ENCODE measurements at places on chromosomes 6 and 20.

DNA sequence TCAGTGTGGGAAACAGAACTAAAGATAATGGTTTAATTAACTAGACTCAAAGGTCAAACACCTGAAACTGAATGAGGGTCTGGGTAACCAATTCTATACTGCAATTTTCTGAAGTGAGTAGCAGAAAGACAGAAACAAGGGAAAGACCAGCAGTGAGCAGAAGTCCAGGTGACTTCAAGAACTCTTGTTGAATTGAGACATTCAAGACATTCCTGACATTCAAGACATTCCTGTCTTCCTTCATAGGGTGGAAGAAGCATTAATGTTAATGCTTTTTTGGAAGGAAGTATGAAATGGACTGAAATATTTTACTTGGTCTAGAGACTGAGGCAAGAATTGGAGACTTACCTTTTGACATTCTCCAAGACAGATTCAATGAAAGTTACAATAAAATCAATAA is 529.9 kb upstream of the MMS22L start:
- DNase-seq, result no peak

- no peak for DNase-seq
Measured at GRCh38 chr20:47521059-47521808, 19.5 kb downstream of the NCOA3 start.

DNA sequence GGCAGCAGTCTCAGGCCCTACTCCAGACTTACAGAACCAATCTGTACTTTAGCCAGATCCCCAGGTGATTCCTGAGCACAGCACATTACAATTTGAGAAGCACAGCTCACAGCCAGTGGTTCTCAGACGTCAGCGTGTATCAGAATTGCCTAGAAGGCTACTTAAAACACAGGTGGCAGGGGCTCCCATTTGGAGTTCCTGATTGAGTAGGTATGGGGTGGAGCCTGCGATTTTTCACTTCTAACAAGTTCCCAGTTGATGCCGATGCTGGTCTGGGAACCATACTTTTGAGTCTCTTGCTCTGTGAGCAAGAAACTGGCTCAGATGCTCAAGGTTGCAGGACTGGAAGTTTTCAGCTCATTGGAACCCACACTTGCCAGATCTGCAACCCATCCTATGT is 89.5 kb downstream of the ZFP64 start:
- no peak for DNase-seq

- no peak for DNase-seq
Measured at GRCh38 chr6:111720931-111721496, 115.3 kb upstream of the TRAF3IP2 start.

DNA sequence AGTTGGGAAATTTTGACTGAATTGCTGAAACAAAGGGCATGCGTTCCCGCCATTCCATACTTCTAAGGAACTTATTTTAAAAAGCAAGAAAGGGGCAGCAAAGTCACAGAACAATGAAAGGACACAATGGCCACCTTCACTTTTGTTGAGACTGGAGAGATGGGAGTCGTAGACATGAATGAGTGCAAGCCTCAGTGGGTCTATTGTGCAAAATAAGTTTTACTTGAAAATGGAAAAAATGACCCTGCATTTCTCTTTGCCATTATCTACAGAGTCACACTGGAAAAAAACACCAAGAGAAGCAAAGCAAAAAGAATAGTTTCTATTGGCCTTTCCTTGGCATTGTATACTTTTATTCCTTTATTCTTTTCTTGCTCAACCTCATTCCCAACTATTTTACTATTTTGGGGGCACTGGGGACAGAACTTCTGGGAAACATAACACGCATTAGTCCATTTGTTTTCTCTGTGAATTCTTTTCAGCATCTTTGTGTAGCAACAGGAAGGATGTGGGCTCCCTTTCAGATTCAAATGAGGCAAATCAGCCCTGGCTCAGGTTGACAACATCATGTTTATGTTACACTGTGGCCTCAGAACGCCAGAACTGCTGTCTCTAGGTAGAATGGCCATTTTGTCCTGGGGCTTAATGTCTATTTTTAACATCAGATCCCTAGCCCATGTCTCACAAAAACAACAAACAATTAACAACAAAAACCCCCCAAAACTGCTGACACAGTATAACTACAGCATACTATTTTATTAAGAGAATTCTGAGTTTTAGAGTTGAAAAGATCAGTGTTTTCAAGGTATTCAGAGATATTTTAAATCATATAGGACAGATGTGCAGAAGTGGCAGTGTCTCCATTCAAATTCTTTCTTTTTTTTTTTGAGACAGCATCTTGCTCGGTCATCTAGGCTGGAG is 122.2 kb downstream of the FYN start:
- DNase-seq, result no peak

GRCh38 chr6:7052443-7053011 is 55.2 kb upstream of the RREB1 start:
- DNase-seq, result no peak

DNA sequence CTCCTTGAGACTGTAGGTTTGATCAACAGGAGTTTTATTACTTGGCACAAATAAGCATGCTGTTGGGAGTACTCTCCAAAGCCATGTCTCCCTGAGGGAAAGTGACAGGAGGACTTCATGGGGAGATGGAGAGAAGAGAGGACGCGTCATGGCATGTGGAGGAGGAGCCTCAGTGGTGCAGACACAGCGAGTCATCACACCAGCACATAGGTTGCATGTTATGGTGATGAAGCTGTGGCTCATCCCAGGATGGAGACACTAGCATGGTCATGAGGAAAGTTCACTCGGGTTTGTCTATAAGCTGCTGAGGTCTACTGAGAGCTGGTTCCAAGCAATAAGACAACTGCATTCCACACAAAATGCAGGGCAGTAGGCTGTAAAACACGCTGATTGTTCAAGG is 13.2 kb upstream of the SSTR4 start:
- no peak for DNase-seq

DNA sequence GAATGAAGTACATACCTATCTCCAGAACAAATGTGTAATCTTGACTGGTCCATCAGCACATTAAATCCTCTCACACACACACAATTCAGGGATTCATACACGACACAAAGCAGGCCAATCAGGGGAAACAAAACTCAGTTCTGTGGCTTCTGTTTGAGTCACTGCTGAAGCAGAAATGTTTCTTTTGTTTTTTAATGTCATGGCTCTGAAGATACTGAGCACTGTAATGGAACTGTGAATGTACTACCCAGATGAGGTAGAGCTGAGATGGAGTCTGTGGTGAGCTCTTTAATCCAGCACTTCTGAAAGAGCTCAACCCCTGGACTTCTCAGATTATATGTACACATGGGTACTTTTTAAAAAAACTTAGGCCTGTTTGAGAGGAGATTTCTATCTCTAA is 116.4 kb downstream of the THEMIS start:
- no peak for DNase-seq

GRCh38 chr20:391041-391711 is 10.6 kb downstream of the TRIB3 start:
- DNase-seq, result no peak

DNA sequence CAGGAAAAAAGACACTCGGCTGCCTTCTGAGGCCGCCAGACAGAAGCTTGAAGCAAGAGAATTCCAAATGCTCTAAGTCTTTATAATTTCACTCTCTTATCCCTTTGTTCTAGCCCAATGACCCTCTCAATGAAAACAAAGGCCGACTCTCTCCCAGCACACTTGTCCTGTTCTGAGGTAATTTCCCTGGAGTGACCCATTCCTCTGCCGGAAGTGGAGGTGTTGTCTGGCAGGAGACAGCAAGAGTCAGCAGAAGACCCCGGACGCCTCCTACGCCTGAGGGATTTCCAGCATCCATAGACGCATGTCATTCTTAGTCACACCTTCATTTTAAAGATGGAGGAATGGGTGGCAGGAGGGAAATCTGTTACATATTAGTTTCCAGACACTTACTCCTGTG is 110.3 kb downstream of the SOD2 start:
- DNase-seq, result no peak

GRCh38 chr6:144736763-144737162 is 451.6 kb downstream of the UTRN start:
- no peak for DNase-seq

DNA sequence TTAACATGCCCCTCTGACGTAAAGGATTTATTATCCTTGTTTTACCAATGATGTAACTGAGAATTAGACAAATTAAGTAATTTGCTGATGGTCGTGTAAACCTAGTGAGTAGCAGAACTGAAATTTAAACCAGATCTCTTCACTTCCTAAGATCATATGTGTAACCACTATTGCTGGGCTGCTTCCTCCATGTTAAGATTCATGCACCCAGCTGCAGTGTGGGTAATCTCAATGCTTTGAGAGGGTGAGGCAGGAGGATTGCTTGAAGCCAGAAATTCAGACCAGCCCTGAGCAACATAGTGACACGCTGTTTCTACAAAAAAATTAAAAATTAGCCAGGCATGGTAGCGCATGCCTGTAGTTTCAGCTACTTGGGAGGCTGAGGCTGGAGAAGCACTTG is 97.9 kb downstream of the L3MBTL3 start:
- DNase-seq, result no peak

DNA sequence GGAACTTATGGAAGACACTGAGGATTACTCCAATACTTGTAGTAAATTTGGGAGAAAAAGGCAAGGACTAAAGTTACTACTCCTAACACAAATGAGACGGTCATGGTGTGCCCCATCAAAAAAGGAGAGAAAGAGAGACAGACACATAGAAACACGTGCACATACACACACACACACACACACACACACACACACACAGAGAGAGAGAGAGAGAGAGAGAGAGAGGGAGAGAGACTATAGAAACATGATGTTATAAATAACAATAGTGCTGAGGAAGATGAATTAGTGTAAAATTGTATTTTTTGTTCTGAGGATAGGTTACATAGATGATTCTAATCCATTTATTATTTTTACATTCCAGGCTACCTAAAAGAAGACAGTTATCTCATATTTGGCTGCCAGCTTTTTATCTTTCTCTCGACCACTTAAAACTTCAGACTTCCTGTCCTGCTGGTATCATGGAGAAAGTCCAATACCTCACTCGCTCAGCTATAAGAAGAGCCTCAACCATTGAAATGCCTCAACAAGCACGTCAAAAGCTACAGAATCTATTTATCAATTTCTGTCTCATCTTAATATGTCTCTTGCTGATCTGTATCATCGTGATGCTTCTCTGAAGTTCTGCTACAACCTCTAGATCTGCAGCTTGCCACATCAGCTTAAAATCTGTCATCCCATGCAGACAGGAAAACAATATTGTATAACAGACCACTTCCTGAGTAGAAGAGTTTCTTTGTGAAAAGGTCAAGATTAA is 10.5 kb downstream of the PLN start:
- DNase-seq, result no peak

DNA sequence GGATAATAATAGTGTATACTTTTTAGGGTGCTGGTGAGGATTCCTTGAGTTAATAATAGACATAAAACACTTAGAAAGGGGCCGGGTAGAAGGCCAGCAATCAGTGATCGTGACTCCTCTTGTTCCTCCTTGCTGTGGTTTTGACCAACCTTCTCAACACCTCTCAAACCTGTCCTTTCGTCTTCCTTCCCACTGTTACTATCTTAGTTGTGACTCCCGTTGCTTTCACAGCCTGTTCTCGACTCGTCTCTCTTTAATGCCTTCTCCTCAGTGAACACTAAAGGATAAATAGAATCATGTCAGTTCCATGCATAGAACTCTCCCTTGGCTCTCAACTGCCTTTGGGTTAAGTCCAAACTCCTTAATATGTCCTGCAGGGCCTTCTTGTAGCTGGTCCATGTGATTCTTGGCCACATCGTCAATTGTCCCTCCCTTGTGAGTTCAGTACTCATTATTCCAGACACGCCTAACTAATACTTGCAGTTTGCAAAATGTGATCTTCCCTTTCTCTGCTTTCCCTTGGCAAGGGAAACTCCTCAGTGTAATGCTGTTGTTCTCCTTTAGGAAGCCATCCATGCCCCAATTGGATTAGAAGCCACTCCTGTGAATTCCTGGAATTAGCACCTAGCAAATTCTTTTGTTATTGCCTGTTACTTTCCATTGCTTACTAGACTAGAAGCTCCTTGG is 164.9 kb downstream of the UTRN start:
- DNase-seq, result no peak

DNA sequence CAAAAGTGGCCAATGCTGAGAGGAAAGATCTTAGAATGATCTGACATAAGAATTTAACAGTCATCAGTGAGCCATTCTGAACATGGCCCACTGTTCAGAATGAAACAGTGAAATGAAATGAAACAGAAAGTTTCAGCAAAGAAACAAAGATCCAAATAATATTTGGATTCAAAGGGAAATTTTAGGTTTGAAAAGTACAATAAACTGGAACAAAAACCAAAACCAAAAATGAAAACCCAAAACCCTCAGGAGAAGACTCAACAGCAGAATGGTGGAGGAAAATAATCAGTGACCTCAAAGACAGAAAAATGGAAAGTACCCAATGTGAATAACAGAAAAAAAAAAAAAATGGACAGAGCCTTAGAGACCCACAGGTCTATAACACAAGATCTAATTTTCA is 66.1 kb upstream of the EMILIN3 start:
- no peak for DNase-seq

GRCh38 chr6:17013701-17014100 is 88.1 kb upstream of the STMND1 start:
- no peak for DNase-seq

GRCh38 chr6:90251295-90251992 is 45.2 kb downstream of the BACH2 start:
- DNase-seq, result no peak

- DNase-seq, result no peak
Measured at GRCh38 chr20:890666-891057, 25.5 kb downstream of the ANGPT4 start.

GRCh38 chr6:157229132-157229618 is 94.1 kb downstream of the TMEM242 start:
- no peak for DNase-seq

GRCh38 chr6:169167581-169168301 is 85.9 kb downstream of the THBS2 start:
- no peak for DNase-seq

GRCh38 chr6:106161893-106162292 is 75.8 kb downstream of the PRDM1 start:
- no peak for DNase-seq

DNA sequence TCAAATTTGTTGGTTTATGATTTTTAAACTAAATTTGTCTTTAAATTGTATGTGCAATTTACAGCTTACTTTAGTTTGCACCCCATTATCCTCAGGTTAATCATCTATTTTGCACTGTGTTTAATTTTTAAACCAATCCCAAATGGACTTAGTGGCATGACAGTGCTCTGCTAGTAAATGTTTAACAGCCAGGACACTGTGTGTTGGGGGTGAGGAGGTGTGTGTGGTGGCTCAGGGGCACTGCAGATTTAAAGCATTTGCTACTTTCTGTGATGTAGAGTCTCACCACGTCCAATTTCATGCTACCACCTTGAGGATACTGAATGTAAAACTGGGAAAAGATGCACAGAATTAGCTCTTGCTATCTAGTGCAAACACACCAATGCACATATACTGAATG is 225.7 kb downstream of the HAO1 start:
- DNase-seq, result no peak

DNA sequence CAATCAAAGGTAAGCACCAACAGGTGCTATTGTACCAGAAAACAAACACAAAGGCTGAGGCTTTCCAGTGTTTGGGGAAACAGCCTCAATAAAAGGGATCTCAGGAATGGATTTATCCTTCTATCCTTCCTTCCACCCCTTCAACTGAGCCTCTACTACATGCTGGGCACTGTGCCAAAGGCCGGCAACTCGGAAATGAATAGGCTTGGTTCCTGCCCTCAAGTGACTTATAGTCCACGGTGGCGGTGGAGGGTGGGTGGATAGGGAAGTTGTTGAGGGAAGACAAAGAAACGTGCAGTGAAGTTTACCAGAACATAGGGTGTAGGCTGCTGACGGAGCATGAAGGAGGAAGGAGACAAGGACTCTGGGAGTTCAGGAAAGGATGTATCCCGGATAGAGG is 73.4 kb upstream of the TAB2 start:
- no peak for DNase-seq

- DNase-seq, result no peak
Measured at GRCh38 chr20:41086402-41087324, 50.7 kb upstream of the PLCG1 start.

Measured in stimulated activated naive B cell treated with anti-CD40 and anti-IgM and Interleukin-4, amounts not matched to agents 10 μg/mL and 1 μg/mL and 100 μg/mL, for 72 hours (primary cell).